ENCODE measurements at places on chromosomes 4 and X. TPM values are rescaled to one million over a fixed set of nuclear protein-coding genes. Genes with fewer than 3 reads are reported as not detected.

PAGE2 gene
- total RNA-seq, result 0.92 TPM

GLOD5 gene
- total RNA-seq, result not detected

LRIT3 gene
- 1.2 TPM for total RNA-seq

PDHA1 gene
- 307 TPM for total RNA-seq

ASMT gene
- not detected for total RNA-seq

ARHGEF6 gene
- 1.5 TPM for total RNA-seq

PWWP3B gene
- total RNA-seq, result 0.93 TPM

GPR34 gene
- total RNA-seq, result not detected

FAM236A gene
- total RNA-seq, result not detected

GRCh38 chr4:94240384-94240783 is 32.7 kb downstream of the SMARCAD1 start:
- no peak overlapping the region for H3K27ac ChIP-seq
- H3K36me3 ChIP-seq, result peaks cover 100% of the 10 kb centered on the region
- no peak overlapping the region for H3K4me3 ChIP-seq
- no peak for DNase-seq
- no peaks in the 10 kb centered on the region for H3K4me1 ChIP-seq

- no peak overlapping the region for H3K4me3 ChIP-seq
- H3K27me3 ChIP-seq, result no peaks in the 10 kb centered on the region
- H3K4me1 ChIP-seq, result no peaks in the 10 kb centered on the region
- no peak overlapping the region for H3K27ac ChIP-seq
- no peak for DNase-seq
Measured at GRCh38 chrX:113770071-113770470, 813.8 kb upstream of the HTR2C start.

GRCh38 chr4:80434238-80434637 is 98.7 kb downstream of the CFAP299 start:
- H3K36me3 ChIP-seq, result no peaks in the 10 kb centered on the region
- no peak for DNase-seq
- no peaks in the 10 kb centered on the region for H3K27me3 ChIP-seq
- H3K27ac ChIP-seq, result no peak overlapping the region
- H3K4me3 ChIP-seq, result no peak overlapping the region

GRCh38 chr4:180832073-180832472 is 1411.1 kb upstream of the TENM3 start:
- no peak overlapping the region for H3K27ac ChIP-seq
- DNase-seq, result peak; percentile 53
- H3K4me3 ChIP-seq, result no peak overlapping the region
- no peaks in the 10 kb centered on the region for H3K27me3 ChIP-seq

- no peak overlapping the region for H3K4me3 ChIP-seq
- no peaks in the 10 kb centered on the region for H3K36me3 ChIP-seq
- H3K4me1 ChIP-seq, result no peaks in the 10 kb centered on the region
- no peak for DNase-seq
Measured at GRCh38 chr4:171721937-171722336, 91.3 kb upstream of the GALNTL6 start.

GRCh38 chr4:17187003-17187402 is 288.6 kb upstream of the LDB2 start:
- H3K36me3 ChIP-seq, result no peaks in the 10 kb centered on the region
- H3K27ac ChIP-seq, result peak overlapping the region; percentile 63
- H3K4me1 ChIP-seq, result peaks cover 6% of the 10 kb centered on the region
- H3K4me3 ChIP-seq, result no peak overlapping the region
- no peak for DNase-seq

- H3K27ac ChIP-seq, result no peak overlapping the region
- H3K4me1 ChIP-seq, result no peaks in the 10 kb centered on the region
- DNase-seq, result no peak
- H3K27me3 ChIP-seq, result no peaks in the 10 kb centered on the region
- no peaks in the 10 kb centered on the region for H3K36me3 ChIP-seq
Measured at GRCh38 chr4:71389149-71389827, 50.5 kb downstream of the SLC4A4 start.

GRCh38 chrX:40201329-40201885 is 103.6 kb upstream of the BCOR start:
- no peaks in the 10 kb centered on the region for H3K4me1 ChIP-seq
- no peaks in the 10 kb centered on the region for H3K27me3 ChIP-seq
- H3K36me3 ChIP-seq, result no peaks in the 10 kb centered on the region

GRCh38 chr4:121139533-121140222 is 24.4 kb downstream of the TNIP3 start:
- H3K4me1 ChIP-seq, result no peaks in the 10 kb centered on the region
- H3K27me3 ChIP-seq, result no peaks in the 10 kb centered on the region
- no peak for DNase-seq
- H3K4me3 ChIP-seq, result no peak overlapping the region

DNA sequence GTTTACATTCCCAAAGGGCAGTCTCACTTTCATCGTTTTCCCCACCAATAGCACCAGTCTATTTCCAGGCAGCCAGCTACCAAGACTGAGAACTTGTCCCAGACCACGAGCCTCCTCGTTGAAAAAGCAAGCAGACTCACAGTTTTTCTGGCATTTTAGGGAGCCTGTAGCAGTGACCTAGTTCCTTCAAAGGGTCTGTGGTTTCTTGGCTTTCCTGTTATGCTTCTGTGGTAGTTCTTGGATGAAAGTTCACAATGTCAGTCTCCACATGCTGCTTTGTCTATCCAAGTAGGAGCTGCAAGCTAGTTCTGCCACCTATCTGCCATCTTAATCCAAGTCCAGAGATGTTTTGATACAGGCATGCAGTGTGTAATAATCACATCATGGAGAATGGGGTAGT is 151.6 kb upstream of the ZC4H2 start:
- H3K4me1 ChIP-seq, result no peaks in the 10 kb centered on the region
- no peaks in the 10 kb centered on the region for H3K36me3 ChIP-seq
- DNase-seq, result no peak
- H3K4me3 ChIP-seq, result no peak overlapping the region

DNA sequence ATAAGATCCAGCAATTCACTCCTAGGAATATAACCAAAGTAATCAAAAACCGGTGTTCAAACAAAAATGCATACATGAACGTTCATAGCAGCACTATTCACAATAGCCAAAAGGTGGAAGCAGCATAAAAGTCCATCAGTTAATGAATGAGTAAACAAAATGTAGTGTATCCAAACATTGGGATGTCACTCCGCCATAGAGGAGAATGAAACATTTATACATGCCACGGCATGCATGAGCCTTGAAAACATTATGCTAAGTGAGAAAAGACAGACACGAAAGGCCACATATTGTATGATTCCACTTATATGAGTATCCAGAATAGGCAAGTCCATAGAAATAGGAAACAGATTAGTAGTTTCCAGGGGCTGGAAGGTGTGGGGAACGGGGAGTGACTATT is 11.0 kb upstream of the PDLIM3 start:
- H3K4me1 ChIP-seq, result no peaks in the 10 kb centered on the region
- no peak for DNase-seq
- H3K27ac ChIP-seq, result no peak overlapping the region
- H3K36me3 ChIP-seq, result no peaks in the 10 kb centered on the region
- H3K4me3 ChIP-seq, result no peak overlapping the region

DNA sequence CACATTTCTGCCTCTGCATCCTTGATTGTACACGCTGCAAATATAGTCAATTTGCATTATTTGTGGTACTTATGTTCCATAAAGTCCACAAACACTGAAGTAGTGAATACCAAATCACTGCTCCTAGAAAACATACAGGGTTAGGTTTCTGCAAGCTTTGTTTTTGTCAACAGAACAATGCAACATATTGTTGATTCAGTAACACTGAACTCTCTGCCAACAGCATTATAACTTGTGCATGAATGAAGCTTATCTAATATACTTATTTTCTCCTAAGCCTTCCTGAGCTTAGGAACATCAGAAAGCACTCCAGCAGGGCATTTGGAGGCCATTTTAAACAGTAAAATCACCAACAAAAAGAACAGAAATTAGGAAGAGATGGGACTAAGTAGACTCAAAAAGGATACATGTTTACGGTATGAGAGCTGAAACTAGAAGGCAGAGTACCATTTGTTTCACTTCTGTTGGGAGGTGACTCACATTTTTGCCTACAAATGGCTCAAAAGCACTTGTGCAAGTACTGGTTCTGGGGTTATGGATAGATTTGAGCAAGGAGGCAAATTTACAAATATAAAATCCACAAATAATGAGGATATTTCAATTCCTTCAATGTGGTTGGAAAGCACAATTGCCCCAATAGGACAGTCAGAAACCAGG is 14.1 kb downstream of the COX18 start:
- H3K27ac ChIP-seq, result no peak overlapping the region
- no peaks in the 10 kb centered on the region for H3K27me3 ChIP-seq
- H3K36me3 ChIP-seq, result peaks cover 45% of the 10 kb centered on the region
- H3K4me1 ChIP-seq, result no peaks in the 10 kb centered on the region

- no peaks in the 10 kb centered on the region for H3K27me3 ChIP-seq
- peaks cover 3% of the 10 kb centered on the region for H3K4me1 ChIP-seq
- DNase-seq, result no peak
- no peaks in the 10 kb centered on the region for H3K36me3 ChIP-seq
- no peak overlapping the region for H3K4me3 ChIP-seq
Measured at GRCh38 chr4:112038861-112039260, 106.4 kb upstream of the FAM241A start.

DNA sequence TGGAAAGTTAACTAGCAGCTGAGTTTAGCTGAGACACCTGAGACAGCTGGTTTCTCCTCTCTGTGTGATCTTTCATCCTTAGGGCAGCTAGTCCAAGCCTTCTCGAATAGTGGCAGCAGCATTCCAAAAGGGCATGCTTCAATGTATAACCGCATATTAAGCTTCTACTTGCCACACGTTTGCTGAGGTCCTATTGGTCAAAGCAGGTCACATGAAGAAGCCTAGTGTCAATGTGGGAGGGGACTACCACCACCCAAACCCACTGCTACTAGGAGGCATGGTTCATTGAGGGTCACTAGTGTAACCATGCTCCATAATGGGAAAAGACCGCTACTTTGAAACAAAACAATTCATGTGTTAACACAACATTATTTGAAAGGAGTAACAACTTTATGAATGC is 314.9 kb upstream of the SMIM31 start:
- no peak overlapping the region for H3K27ac ChIP-seq
- no peak overlapping the region for H3K4me3 ChIP-seq
- DNase-seq, result no peak
- H3K27me3 ChIP-seq, result no peaks in the 10 kb centered on the region
- no peaks in the 10 kb centered on the region for H3K36me3 ChIP-seq

DNA sequence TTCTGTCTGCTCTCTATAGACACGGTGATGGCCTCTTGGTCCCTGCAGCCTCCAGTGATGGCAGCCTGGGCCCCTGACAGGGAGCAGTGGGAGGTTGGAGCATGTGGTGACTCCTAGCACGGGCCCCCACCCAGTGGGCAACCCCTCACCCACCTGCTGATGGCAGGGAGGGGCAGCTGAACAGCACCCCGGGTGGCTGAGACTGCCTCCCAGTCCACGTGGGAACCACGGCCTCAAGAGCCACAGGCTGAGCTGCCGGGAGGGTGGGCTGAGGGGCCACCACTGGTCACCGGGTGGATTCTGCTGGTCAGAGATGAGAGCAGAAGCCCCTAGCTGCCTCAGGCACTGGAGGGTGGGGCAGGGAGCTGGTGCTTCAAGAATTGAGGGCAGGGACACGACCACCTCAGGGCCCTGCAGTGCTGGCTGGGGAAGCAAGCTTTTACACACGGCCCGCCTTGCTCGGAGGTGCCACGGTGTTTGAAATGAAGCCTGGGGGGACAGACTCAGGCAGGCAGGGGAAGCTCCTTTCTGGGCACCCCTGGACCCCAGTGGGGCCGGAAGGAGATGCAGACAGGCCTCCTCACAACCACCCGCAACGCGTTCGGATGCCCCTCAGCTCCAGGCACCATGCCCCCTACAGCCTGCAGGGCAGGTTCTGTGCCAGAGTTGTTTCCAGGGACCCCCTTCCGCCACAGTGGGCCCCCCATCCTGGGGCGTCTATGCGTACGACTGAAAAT is 6.3 kb upstream of the HAUS3 start:
- H3K27ac ChIP-seq, result no peak overlapping the region
- H3K4me3 ChIP-seq, result no peak overlapping the region
- no peaks in the 10 kb centered on the region for H3K27me3 ChIP-seq

- no peak for DNase-seq
- no peak overlapping the region for H3K27ac ChIP-seq
- H3K27me3 ChIP-seq, result no peaks in the 10 kb centered on the region
Measured at GRCh38 chrX:75051047-75051446, 105.0 kb downstream of the ABCB7 start.

DNA sequence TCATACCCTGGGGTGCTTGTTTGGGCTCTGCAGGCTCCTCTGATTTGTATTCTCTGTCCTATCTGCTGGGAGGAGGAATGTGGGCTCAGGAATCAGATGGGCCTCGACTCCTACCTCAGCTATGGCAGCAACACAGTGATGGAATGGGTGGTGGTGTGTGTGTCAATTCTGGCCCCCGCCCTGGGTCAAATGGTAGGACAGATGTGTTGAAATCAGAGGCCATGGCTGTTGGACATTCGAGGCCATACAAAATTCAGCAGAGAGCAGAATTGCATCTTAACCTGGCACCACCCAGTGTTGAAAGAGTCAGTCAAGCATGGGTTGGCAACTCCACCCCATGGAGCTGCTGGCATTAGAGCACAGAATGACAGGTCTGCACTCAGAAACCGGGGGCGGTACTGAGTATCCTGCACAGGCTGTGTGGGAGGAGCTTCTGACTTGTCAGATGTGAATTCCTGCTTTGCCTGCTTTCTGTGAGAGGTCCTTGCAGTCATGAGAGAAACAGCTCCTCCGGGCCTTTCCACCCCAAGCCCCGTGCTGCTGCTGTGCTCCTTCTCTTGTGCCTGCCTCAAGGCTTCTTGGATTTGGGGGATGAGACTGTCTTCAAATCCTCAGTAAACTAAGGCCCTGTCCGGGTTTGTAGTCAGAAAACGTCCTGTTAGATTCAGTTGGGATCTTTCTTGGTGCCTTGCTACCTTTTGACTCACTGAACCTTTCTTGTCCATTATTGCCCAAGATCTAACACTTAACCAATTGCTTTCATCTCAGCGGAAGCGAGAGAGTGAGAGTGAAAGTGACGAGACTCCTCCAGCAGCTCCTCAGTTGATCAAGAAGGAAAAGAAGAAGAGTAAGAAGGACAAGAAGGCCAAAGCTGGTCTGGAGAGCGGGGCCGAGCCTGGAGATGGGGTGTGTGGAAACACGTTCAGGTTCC is 13.0 kb downstream of the DKC1 start:
- no peaks in the 10 kb centered on the region for H3K27me3 ChIP-seq
- H3K4me1 ChIP-seq, result no peaks in the 10 kb centered on the region
- no peak overlapping the region for H3K4me3 ChIP-seq

DNA sequence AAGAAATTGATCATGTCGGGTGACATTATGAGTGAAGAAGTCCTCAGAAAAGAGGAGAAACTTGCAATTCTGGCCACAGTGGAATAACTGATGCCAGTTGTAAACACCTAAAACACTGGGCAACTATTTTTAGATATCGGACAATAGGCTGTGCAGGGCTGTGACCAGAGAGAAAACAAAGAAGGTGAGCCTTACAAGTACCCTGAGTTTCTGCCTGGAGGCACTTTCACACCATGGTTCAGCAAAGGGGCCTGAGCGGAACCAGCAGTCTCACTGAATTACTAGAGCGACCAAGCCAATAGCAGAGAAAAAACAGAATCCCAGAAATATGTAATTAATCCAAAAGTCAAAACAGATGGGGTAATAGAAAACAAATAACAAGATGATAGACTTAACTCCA is 11.2 kb downstream of the IRAK1 start:
- no peaks in the 10 kb centered on the region for H3K27me3 ChIP-seq
- no peaks in the 10 kb centered on the region for H3K36me3 ChIP-seq
- no peaks in the 10 kb centered on the region for H3K4me1 ChIP-seq
- no peak overlapping the region for H3K27ac ChIP-seq

Measured in endodermal cell (in vitro differentiated cells).